Esophagus squamous epithelium (tissue), 5 donors: ENCODE measurements at places on chromosomes 11 and 22. TPM values are rescaled to one million over a fixed set of nuclear protein-coding genes. Genes with fewer than 3 reads are reported as not detected.

PRDM10 gene
- 7.3 TPM for total RNA-seq

SMIM35 gene
- total RNA-seq, result not detected

ANO9 gene
- 11.0 TPM for total RNA-seq

- H3K4me1 ChIP-seq, result peaks cover 29% of the 10 kb centered on the region
- H3K27ac ChIP-seq, result no peak overlapping the region
Observed at GRCh38 chr11:1767399-1768140, 3.8 kb upstream of the CTSD start.

SLC22A8 gene
- total RNA-seq, result not detected

DNA sequence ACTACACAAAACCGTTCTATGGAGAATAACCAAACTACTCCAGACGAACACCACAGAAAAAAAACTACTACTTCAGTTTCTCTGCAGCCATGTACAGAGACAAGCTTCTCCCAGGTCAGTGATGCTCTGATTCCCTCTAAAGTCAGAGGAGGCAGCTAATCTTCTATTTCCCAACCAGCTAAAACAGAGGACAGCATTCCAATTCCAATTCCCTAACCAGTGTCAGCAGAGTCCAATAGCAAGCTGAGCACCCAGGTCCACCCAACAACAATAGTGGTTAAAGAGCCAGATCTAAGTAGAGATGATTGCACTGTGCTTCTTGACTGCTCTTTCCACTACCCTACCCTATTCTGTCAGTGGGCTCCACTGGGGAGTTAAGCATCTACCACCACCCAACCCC, 6.7 kb downstream of the XKR3 start:
- H3K36me3 ChIP-seq, result no peaks in the 10 kb centered on the region
- no peaks in the 10 kb centered on the region for H3K4me1 ChIP-seq
- no peak overlapping the region for H3K27ac ChIP-seq

DAGLA gene
- total RNA-seq, result 3.1 TPM

CHST1 gene
- total RNA-seq, result 0.31 TPM
